ENCODE measurements at places on chromosomes 13 and 19.

GRCh38 chr19:6577476-6578125, 13.3 kb downstream of the CD70 start:
- DNase-seq = no peak

GRCh38 chr13:50033725-50034124, 18.5 kb downstream of the KCNRG start:
- no peak for DNase-seq

GRCh38 chr13:28014301-28014700, 25.8 kb upstream of the URAD start:
- DNase-seq = no peak

DNA sequence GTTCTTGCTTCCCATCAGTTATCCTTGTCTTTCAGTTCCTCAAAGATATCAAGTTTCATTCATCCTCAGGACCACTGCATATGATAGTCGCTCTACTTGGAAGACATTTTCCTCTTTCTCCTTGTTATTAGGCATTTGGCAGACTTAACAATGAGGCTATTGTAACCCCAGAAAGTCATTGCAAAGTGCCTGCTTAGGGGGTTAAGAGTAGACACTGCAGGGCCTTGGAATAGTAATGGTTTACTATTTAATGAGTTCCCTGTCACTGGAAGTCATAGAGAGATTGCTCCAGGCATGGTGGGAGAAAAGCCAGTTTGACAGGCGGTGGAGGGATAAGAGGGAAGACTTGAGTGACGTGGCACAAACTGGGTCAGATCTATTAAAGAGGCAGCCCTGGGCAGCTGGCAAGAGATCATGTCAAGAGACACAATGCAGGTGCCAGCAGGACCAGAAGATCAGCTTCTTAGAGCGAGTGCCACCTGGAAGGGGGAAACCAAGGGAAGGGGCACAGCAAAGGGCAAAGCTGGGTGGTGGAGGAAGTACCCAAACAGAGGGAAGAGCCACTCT, 16.8 kb upstream of the CPB2 start:
- DNase-seq = no peak

DNA sequence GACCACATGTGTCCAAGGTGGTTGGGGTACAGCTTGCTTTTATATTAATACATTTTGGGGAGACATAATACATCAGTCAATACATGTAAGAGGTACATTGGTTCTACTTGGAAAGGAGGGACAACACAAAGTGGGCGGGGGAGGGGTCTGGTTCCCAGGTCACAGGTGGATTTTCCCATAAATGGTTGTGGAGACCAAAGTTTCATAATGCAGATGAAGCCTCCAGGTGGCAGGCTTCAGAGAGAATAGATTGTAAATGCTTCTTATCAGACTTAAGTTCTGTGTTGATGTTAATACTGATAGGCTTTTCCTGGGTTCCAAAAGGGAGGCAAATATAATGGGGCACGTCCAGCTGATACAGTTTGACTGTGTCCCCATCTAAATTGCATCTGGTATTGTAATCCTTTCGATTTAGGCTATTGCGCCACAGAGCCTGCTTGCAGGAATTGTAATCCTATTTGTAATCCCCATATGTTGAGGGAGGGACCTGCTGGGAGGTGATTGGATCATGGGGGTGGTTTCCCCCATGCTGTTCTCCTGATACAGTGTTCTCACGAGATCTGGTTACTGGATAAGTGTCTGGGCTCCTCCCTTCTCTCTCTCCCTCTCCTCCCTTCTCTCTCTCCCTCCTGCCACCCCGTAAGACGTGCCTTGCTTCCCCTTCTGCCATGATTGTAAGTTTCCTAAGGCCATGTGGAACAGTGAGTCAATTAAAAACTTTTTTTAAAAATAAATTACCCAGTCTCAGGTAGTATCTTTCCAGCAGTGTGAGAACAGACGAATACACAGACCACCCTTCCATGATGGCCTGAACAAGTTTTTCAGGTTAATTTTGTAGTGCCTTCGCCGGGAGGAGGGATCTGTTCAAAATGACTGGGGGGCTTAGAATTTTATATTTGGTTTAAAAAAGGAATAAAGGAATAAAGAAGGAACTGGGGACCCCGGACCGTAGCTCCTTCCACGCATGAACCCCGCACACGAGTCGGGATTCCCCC, 44.9 kb downstream of the ZNF823 start:
- DNase-seq = no peak

- DNase-seq = no peak
These were observed 22.3 kb downstream of the CEBPG start for GRCh38 chr19:33395561-33396550.

DNA sequence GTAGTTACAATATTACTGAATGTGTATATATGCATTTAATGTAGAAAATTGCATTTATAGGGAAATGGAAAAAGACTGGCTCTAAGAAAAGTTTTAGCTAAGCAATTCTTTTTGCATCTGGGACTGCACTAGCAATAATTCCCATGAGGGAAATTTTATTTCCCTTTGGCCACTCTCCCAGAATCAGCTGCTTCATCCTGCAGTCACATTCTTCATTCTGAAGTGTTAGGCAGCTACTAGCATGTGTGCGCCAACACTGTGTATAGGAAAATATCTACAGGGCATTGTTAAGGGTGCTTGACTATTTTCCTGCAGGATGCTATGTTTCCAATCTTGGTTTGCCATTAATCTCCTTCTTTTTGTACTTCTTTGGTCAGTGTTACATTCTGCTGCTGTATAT, 312.8 kb upstream of the PCDH20 start:
- DNase-seq = no peak

GRCh38 chr19:289651-290371, 1.4 kb downstream of the PLPP2 start:
- DNase-seq = peak; percentile 14

DNA sequence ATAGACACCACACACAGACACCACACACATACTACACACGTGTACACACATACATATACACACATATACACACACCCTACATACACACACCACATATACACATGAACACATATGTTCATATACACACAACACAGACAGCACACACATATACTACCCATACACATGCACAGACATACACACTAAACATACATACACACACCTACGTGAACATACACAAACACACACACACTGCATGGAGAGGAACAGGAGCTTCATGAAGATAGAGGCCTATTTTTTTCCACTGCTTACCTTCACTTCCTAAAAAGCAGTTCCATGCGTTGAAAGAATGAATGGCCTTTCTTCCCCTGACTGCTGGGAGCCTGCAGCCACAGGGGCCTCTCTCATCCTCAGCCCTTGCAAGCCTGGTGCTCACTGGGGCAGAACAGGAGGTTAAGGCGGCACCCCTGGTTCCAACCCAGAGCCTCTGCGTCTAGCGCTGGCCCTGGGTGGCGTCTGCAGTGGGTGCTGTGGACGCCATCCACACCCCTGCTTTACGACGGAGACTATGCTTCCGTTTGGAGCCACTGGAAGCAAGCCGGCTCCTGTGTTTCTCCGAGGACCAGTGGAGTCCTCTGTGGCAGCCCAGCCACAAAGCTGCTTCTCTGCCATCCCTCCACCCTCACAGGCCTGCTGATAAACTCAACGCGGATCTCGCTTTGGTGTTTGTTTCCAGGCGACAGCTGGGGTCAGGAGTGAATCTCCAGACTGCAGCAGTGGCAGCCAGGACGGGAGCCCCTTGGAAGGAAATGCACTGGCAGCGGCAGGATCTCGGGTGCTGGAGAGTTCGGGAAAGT, 1.9 kb upstream of the RASA3 start:
- no peak for DNase-seq

DNA sequence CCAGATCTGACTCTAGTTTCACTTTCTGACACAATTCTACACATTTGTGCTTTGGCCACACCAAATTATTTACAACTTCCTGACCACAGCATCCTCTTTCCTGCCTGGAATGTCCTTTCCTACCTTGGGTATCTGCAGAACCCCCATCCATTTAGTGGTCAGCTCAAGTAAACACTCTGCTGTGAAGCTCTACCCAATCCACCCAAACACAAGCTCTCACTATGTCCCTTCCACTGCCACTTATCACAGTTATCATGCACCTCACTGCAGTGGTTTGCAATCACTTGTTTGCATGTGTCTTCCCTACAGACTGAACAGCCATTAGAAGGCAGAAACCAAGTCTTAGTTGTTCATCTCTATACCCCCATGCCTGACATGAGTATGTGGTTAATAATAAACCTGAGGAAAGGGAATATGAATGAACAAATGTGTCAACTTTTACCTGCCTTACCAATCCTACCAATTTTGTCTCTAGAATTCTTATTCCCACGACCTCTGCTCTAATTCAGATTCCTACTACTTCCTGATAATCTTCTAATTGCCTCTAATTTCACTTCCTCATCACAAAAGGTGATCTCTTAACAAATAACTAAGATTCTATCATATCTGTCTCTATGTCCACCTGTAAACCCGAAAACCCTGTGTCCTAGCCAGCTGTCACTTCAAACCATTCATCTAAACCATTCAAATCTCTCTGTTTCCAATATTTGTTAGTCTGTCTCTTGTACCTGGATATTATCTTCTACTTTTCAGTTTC, 25.1 kb downstream of the LNX2 start:
- DNase-seq = no peak

GRCh38 chr19:13859361-13859880, 17.5 kb upstream of the NANOS3 start:
- DNase-seq = no peak

DNA sequence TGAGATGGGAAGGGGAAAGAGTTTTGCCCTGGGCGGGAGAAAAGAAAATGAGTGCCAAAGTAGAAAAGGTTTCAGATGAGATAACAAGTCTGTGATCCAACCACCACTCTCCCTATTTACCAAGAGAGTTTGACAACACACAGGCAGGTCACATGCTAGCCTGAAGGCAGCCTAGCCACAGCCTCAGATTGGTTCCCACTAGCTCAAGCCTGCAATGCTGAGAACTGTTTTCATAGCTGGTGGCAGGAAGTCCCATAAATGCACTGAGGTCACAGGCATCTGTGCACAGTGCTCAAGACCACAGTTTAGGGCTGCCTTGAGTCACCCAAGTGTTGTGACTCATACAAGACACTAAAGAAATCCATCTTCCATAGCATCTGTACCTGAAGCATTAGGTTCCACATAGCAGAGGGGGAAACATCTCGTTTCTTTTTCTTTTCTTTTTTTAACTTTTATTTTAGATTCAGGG, 18.5 kb upstream of the POP4 start:
- DNase-seq = peak; percentile 58

DNA sequence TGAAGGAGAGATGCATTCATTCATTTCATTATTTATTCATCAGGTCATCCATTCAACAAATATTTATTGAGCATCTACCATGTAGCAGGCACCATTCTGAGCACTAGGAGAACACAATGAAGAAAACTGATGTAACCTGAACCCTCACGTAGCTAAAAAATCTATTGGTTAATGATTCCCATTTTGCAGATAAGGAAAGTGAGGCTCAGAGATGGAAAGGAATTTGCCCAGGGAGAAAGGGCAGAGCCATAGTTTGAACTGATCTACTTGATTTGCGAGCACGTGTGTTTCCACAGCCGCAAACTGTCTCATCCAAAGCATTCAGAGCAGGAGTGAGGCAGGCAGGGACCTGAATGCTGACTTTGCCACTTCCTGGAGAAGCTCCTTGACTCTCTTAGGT, 2.7 kb downstream of the KLK8 start:
- DNase-seq = no peak

DNA sequence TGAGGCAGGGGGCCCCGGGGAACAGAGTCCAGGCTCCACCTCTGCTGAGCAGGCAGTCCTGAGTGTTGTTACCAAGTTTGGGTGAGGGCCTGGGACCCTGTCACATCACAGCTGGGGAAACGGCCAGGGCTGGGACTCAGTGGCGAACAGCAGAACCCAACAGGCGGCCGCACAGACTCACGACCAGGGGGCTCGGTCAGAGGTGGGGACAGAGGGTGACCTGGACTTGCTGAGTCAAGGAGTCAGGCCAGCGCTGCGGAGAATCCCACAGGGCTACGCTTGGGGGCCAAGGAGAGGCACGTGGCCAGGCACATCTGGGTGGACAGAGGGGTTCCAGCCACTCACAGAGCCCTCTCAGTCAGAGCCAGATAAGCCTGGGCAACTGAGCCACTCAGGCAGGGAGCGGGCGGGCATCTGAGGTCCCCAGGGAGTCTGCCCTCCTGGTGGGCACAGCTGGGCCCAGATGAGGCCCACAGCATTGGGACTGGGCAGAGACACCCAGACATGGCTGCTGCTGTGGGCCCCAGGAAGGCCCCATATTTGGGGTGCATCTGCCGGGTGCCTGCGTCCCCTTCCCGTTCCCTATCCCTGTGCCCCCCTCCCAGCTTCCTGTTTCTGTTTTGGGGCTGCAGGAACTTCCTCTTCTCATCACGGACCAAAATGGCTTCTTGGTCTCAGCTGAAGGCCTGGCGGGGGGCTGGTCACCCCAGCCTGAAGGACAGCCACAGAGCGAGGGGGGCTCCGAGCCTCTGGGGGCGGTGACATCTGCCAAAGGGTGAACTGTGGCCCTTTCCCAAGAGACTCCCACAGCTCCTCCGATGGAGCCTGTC, 34.0 kb downstream of the CEBPA start:
- no peak for DNase-seq

- no peak for DNase-seq
These were observed at the start of gene A1BG for GRCh38 chr19:58352760-58353671. TSS of gene A1BG (minus strand) at chr19:58353492. CDS start at chr19:58353437, 55 bp downstream.

GRCh38 chr13:50370303-50370950, 355.2 kb downstream of the KCNRG start:
- no peak for DNase-seq

DNA sequence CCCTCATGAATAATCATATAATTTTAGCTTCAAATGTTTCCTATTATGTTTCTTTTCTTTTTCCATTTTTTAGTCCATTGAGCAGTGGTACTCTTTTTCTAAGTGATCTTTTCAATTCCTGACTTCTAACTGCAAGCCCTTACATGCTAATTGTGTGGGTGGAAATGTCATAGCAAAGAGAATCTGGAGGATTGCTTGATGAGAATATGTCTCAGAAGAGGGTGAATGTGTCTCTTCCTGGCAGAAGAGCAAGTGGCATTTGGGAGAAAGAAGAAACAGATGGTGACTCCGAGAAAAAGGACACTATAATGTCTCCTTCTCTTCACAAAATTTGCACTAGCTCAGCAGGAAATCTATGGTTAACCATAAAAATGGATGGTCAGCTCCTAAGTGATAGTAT, 2320.0 kb downstream of the PCDH9 start:
- no peak for DNase-seq

DNA sequence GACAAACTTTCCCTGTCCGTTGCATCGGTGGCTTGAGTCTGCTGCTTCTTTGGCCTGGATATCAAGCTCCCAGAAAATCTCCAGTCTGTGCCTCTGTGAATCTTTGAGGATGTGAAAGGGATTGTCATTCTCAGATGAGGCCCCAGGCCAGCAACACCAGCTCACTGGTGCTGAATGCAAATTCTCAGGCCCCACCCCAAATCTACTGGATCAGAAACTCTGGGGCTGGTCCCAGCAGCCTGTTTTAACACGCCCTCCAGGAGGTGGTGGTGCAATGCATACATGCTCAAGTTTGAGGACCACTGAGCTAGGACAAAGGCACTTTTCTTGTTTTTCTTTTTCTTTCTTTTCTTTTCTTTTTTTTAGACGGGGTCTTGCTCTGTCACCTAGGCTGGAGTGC, 23.6 kb downstream of the TNFSF11 start:
- DNase-seq = no peak

Measured in activated T-cell treated with anti-CD3 and anti-CD28 coated beads for 48 hours (primary cell).